ENCODE measurements at places on chromosomes 4 and X.

DNA sequence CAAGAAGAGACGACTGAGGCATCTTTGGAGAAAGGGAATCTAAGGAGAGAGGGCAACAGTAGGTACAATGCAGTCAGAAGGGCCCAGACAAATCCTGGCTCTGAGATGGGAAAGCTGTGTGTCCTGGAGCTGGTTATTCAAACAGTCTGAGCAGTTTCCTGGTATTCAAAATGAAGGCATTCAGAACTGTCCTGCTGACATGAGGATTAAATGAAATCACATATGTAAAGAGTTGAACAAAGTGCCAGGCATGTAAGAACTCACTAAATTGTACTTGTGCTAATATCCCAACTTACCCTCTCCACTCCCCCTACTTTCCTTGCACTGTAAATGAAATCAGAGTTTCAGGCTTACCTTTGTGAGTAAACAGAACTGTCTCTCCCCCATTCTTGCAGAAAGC is 60.9 kb upstream of the LDB2 start:
- no peak for DNase-seq
- H3K27me3 ChIP-seq, result no peaks in the 10 kb centered on the region
- H3K27ac ChIP-seq, result no peak overlapping the region

DNA sequence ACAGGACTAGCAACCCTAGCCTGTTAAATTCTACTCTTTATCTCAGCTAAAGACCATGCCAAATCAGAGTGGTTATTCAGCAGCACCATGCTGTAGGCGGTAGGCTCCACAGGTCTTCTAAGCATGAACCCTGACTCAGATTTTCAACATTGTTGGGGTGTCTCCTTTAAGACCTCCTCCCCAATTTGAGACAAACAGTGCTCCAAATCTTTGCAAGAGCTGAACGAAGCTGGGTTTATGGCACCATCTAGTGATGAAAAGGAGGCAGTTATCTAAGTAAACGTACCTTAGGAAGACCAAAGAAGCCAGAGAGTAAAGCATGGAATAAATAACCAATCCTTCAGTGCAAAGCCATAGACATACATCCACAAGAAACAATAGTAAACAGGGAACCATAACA is 334.5 kb upstream of the SLC7A11 start:
- no peak overlapping the region for H3K27ac ChIP-seq
- DNase-seq, result no peak
- H3K27me3 ChIP-seq, result no peaks in the 10 kb centered on the region
- no peak overlapping the region for H3K4me3 ChIP-seq
- H3K4me1 ChIP-seq, result no peaks in the 10 kb centered on the region

- H3K27ac ChIP-seq, result no peak overlapping the region
- no peaks in the 10 kb centered on the region for H3K4me1 ChIP-seq
- no peak for DNase-seq
- no peak overlapping the region for H3K4me3 ChIP-seq
- no peaks in the 10 kb centered on the region for H3K36me3 ChIP-seq
These were observed 170.9 kb downstream of the AFAP1 start for GRCh38 chr4:7768736-7769135.

- no peak overlapping the region for H3K4me3 ChIP-seq
- H3K36me3 ChIP-seq, result no peaks in the 10 kb centered on the region
These were observed 59.9 kb downstream of the PROM1 start for GRCh38 chr4:16023776-16024408.

- DNase-seq, result no peak
- no peak overlapping the region for H3K27ac ChIP-seq
- no peaks in the 10 kb centered on the region for H3K4me1 ChIP-seq
- H3K36me3 ChIP-seq, result no peaks in the 10 kb centered on the region
- H3K4me3 ChIP-seq, result no peak overlapping the region
These were observed 340.9 kb downstream of the DHRSX start for GRCh38 chrX:2159861-2160260.

- no peak overlapping the region for H3K4me3 ChIP-seq
- no peak overlapping the region for H3K27ac ChIP-seq
- no peaks in the 10 kb centered on the region for H3K36me3 ChIP-seq
- no peaks in the 10 kb centered on the region for H3K27me3 ChIP-seq
- DNase-seq, result no peak
- H3K4me1 ChIP-seq, result no peaks in the 10 kb centered on the region
These were observed 24.4 kb downstream of the DCX start for GRCh38 chrX:111387470-111388070.

DNA sequence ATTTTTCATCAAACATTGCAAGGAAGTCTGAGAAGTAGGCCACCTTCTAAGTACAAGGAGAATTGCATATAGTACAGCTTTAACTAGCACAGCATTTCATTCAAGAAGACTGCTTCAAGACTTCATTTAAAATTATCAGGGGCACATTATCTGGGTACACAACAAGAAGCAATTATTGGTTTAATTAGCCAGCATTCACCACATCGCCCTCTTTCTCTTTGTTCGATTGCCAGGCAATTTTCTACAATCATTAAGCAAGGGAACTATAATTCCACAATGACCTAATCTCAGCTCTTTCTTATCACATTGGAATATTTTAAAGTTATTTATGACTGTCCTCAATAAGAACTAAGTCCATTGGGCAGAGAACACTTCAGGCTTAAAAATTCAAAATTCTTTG is 1347.1 kb upstream of the PABPC4L start:
- no peak overlapping the region for H3K4me3 ChIP-seq
- no peaks in the 10 kb centered on the region for H3K36me3 ChIP-seq
- no peak for DNase-seq

- H3K4me3 ChIP-seq, result no peak overlapping the region
- H3K4me1 ChIP-seq, result no peaks in the 10 kb centered on the region
- no peak for DNase-seq
These were observed 59.4 kb upstream of the RBPJ start for GRCh38 chr4:26261405-26261804.

GRCh38 chrX:93591398-93591797 is 82.0 kb downstream of the NAP1L3 start:
- H3K4me1 ChIP-seq, result no peaks in the 10 kb centered on the region
- no peaks in the 10 kb centered on the region for H3K36me3 ChIP-seq
- no peak overlapping the region for H3K4me3 ChIP-seq
- no peak for DNase-seq
- no peak overlapping the region for H3K27ac ChIP-seq

GRCh38 chr4:80732010-80732409 is 298.5 kb upstream of the BMP3 start:
- H3K36me3 ChIP-seq, result no peaks in the 10 kb centered on the region
- H3K27me3 ChIP-seq, result no peaks in the 10 kb centered on the region
- no peaks in the 10 kb centered on the region for H3K4me1 ChIP-seq
- no peak overlapping the region for H3K27ac ChIP-seq
- DNase-seq, result no peak

DNA sequence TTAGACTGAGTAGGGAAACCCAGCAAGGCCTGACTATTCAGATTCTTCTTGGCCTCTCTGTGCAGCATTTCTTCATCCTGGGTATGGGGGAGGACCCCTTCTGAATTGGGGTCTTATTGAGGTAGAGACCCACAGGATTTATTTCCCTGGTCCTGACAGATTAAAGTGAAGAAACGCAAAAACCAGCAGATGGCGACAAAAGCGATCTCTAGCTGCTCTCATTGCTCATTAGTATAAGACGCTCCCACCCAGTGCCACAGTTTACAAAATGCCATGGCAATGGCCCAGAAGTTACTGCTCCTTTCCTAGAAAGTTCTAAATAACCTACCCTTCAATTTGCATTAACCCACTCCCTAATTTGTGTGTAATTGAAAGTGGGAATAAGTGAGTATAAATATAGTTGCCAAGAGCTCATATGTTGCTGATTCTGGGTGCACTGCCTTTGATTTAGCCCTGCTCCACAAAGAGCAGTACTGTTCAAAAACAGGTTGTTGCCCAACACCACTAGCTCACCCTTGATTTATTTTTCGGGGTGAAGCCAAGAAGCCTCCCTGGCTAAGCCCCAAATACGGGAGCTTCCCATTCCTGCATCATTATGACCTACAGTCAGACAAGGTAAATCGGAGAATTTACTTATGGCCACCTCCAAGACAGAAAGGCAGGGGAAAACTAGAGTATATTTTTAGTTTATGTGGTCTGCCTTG is 3.7 kb upstream of the BEX4 start:
- peak; percentile 35 for DNase-seq
- H3K4me1 ChIP-seq, result no peaks in the 10 kb centered on the region
- no peaks in the 10 kb centered on the region for H3K36me3 ChIP-seq
- H3K27me3 ChIP-seq, result no peaks in the 10 kb centered on the region
- H3K27ac ChIP-seq, result no peak overlapping the region
- no peak overlapping the region for H3K4me3 ChIP-seq
